ENCODE measurements at places on chromosomes 4 and X.
A peak's percentile ranks its signal among the peaks of the same experiment; 100 is the strongest.

GRCh38 chr4:142984871-142985585 lies 138.9 kb upstream of the INPP4B start:
- DNase-seq: no peak

DNA sequence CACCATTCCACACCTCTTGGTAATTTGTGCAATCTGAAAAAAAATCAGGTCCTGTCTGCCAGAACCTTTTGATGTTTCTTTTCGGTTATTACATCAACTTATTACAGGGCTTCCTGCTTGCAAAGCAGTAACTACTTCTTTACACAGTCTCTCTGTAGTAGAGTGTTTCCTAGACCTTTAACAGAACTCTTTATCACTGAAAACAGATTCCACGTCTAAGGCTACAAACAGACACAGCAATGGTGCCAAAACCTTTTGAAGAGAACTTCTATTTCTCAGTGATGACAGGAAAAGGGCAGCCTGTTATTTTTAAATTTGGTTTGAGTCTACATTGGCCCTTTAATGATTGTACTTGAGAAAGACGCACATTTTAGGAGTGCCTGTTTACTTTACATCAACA lies 713.5 kb upstream of the GRID2 start:
- DNase-seq: no peak

DNA sequence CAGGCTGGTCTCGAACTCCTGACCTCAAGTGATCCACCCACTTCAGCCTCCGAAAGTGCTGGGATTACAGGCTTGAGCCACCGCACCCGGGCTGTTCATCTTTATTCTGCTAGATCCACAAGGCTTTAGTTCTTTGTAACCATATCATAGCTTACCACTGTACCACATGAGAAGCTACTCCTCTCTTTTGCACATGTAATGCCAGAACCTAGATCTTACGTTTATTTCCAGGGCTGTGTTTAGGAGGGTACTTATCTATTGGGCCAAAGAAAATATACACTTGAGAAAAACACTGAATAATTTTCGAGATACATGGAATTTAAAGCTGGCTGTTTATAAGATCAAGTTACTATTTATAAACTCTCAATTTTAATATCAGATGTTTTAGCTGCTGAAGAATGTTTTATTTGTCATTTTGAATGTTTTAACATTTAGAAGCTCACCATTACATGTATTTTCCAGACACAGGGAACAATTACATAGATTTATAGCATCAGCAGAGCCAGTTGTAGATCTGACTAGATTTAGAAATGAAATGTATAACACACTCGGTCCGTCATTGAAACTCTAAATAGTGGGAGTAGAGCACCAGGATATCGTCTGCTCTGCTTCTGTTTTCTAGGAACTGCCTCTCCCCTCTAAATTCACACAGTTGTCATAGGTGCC lies 155.3 kb upstream of the HAND2 start:
- no peak for DNase-seq

- no peak for DNase-seq
Observed at GRCh38 chr4:147175460-147176025, 229.9 kb upstream of the TTC29 start.

- DNase-seq: no peak
Observed at GRCh38 chr4:170651786-170652185, 562.0 kb upstream of the AADAT start.

DNA sequence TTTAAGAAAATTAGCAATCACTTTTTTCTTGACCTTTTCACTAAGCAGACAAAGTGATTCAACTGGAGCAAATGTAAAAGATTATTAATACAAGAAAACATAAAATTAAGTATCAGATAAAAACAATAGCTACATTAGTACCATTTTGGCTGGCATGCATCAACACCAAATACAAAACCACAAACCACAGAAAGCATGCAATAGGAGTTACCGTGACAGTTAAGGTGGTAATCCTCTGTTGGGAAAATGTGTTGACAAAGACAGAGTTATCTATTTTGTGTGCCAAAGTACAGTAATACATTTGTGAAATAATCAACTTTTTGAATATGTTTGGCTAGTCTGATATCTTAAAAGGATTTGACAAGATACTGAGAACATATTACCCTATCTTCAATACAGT lies 89.8 kb upstream of the ETNPPL start:
- no peak for DNase-seq

GRCh38 chr4:56310401-56311125 lies 76.7 kb downstream of the AASDH start:
- no peak for DNase-seq

DNA sequence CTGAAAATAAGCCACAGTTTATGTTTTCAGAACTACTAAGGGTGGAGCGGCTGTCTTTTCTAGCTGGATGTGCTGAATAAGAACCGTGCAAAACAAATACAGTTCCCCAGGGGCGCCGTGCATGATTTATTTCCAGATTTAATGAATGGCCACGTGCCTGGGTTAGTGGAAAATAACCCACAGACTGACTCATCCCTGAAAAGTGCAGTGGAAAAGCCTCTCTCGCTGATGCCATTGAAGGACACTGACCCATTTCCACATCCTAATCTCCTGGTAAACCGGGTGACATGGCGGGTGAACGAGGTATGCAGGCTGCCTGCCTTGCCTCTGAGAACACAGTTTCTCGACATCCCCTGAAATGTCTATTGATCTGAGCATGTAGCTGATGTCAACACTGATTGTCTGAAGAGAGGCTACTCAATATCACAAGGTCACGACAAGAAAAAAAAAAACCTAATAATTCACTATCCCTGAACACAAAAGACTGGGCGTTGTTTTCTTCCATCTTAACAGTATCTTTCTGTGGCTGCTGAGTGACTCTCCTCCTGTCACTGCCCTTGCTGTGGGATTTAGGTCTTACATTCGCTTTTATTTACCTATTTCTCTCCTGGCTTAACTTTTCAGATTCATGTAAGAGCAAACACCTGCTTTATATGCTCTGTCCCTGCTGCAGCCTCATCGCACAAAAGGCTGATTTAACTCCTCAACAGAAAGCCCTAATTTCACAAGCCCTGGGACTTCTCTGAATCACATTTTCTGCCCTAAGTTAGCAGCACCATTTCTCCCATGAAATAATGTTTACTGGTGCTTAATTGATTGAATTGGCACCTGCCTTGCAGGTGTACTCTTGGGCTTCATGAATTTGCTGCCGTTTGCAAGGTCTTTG lies 76.9 kb upstream of the SCOC start:
- no peak for DNase-seq

DNA sequence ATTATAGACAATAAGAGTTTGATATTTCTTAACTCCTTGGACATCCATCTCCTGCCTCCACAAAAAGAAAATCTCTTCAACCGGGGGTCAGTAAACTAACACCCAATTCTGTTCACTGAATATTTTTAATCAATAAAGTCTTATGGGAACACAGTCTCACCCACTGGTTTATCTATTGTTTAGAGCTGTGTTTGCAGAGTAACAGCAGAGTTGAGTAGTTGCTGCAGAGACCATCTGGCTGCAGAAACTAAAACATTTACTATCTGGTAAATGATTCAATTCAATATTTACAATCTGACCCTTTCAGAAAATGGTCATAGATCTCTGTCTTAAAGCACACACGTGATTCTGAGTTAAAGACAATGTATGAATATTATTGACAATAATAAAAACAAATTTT lies 94.0 kb downstream of the TMA16 start:
- DNase-seq: no peak

- DNase-seq: no peak
Observed at GRCh38 chr4:52641854-52642563, 17.1 kb downstream of the USP46 start.

- no peak for DNase-seq
Observed at GRCh38 chrX:40778861-40779575, 43.7 kb upstream of the MED14 start.

GRCh38 chr4:962231-963208 lies 10.8 kb downstream of the DGKQ start:
- peak; percentile 24 for DNase-seq

- no peak for DNase-seq
Observed at GRCh38 chr4:184568770-184569169, 80.5 kb downstream of the CASP3 start.

DNA sequence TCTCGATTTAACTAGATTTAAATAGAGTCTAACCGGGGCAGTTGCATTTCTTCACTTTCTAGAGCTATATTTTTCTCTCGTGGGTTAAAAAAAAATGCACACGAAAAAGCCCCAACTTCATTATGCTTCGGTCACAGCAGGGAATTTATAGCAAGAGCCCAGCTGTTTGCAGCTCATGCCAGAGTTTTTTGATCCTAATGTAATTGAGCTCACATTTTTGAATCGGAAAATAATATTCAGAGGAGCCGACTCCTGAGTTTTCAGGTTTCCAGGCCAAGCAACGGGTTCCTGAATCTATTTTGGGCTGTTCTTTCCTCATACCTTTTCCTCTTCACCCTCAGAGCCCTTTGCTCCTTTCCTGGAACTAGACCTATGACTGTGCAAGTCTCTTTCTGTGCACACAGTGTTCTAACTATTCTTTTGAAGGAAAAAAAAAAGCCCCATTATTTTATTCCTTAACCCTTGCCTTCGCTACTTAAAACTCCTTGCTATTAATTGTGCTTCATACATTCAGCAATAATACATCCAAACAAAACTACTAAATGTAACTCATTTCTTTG lies 27.5 kb upstream of the ESX1 start:
- no peak for DNase-seq

DNA sequence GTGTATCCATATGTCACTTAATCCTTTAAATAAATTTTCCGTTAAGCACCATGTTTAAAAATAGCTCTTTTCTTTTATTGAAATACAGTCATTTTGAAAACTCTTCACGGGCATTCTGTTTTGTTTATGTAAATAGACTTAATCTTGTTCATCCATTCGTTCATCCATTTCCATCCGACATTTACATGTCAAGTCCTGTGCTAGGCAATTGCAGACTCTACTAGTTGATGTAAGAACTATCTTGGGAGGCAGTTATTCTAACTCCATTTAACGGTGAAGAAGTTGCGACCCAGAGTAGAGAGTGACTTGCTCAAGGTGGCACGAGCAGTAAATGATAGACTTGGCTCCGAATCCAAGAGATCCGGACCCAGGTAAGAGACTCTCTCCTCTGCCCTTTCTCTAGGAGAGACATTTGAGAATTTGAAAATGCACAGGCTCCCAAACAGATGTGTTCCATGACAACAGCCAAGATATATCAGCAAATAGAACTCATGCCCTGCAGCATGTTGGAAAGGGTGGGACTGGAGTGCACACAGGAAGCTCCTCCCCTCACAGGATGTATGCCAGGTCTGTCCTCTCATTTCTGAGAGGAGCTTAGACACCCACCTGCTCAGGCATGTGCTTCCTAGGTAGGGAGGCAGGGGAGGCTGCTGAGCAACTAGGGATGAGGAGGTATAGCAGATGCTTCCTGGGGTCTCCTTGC lies 64.5 kb downstream of the DRD5 start:
- no peak for DNase-seq

DNA sequence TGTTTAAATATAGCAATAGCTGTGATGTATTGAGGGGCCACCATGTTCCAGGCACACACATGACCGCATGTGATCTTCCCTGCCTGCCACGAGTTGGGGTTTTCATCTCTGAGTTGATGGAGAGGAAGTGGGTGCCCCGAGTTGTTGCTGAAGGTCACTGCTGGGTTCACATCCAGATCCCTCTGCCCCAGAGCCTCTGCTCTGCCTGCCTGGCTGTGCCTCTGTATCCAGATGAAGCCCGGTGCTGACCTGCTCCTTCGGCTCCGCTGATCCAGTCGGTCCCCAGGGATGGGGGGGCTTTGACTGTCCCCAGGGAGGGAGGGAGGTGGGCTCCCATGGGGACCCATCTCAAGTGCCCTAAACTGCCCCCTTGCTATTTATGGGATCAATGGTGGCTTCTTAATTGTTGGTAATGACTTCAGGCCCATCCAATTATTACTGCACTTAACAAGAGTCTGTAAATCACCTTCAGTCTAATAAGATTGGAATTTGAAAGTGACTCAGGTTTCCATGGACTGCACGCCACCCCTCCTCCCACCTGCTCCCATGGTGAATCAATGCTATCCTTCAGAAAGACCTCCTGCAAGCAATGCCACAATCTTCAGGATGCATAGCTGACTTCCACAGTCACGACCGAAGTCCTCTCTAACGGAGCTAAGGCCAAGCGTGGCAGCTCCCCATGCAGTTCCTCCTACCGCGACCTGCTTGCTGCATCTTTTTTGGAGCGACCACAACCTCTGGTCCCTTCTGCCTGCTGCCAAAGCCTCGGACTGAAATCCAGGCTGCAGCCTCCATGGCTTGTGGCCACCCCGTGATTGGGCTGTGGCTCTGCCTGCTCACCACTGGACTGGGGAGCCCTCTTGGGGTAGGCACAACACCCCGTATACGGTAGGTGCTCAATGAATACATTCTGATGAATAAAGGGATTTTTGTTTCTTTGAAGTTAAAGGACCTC lies 73.1 kb downstream of the CPZ start:
- DNase-seq: no peak

GRCh38 chr4:171676555-171677215 lies 136.5 kb upstream of the GALNTL6 start:
- DNase-seq: no peak

DNA sequence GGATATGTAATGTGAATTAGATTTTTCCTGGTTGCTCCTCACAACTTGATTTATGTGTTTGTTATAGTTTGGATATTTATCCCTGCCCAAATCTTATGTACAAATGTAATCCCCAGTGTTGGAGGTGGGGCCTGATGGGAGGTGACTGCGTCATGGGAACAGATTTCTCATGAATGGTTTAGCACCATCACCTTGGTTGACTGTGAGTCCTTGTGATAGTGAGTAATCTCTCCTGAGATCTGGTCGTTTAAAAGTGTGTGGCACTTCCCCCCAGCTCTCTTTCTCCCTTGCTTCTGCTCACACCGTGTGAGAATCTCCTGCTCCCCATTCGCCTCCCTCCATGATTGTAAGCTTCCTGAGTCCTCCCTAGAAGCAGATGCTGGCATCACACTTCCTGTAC lies 2.2 kb downstream of the MID2 start:
- DNase-seq: no peak

GRCh38 chr4:87560802-87561201 lies 31.6 kb upstream of the SPARCL1 start:
- no peak for DNase-seq

- DNase-seq: no peak
Observed at GRCh38 chrX:10327651-10328050, 170.9 kb downstream of the CLCN4 start.

DNA sequence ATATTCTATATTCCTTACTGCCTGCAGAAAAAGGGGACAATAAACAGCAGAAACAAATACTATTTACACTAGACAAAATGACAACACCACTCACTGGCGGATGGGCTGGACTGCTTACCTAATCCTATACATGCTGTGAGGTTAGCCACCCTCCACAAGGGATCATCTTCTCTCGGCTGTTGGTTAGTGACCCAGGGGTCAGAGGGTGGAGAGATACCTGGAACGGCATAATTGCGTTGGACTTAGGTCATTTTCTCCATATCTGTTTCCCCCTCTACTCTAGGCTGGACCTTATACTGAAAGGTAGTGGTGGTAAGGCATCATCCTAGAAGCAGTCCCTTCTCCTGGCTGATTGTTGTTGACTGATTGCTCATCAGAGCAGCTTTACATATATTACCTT lies 286.8 kb upstream of the UGT8 start:
- DNase-seq: no peak

DNA sequence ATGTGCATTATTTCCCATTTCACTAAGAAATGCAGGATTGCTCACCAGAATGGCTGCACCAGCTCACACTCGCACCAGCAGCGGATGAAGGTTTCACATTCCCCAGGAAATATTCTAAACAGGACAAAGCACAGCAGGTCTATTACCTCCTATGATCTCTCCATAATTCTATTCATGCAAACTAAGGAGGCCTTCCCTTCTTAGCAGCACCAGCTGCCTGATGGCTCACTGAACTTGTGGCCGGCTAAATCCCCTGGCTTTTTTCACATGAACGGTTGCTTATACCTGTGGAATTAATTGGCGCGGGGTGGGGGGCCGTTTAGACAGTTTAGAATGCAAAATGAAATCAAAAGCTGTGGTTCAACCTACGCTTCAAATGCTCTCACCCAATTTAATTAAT lies 73.5 kb upstream of the SRD5A3 start:
- DNase-seq: no peak

Data from 8988T (cell line).